ENCODE measurements at places on chromosomes 1 and 21.

- DNase-seq, result no peak
Observed at GRCh38 chr1:204680461-204680860, 5.1 kb downstream of the LRRN2 start.

DNA sequence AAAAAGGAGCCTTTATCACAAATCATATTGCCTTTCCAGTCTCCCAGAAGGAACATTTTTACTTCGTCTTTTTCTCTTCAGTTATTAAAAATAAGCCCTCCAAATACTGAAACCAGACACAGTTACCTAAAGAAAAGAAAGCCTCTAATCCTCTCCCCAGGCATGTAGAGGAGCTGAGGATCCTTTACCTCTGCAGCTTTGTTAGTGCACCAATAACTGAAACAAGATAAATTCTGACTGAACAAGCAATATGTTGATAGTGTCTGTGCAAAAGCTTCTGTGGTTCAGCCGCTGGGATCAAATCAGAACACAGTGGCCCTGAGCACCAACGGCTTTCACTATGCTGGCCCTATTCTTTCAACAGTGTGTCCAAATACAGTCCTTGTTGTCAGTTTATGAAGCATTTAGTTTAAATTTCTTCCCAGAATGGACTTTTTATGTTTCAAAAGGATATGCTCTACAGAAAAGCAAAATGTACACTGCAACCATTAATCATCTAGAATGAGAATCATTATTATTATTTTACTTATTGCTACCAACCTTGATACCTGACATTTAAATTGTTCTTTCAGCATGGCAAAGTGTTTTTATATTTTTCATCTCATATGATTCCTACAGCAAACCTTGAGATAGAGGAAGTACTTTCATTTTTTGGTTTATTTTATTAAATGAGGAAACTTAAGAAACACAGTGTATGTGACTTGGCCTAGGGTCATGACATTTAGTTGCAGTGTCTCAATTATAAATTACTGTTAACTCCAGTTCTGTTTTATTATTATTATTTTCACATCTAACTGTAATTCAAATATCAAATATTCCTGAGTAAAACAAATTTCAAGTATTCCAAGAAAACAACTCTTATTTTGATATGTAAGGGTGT lies 217.9 kb downstream of the NEGR1 start:
- DNase-seq, result no peak

GRCh38 chr1:26923711-26924110 lies 2.2 kb downstream of the NUDC start:
- DNase-seq, result no peak

GRCh38 chr1:210695026-210695425 lies 366.3 kb downstream of the HHAT start:
- no peak for DNase-seq

DNA sequence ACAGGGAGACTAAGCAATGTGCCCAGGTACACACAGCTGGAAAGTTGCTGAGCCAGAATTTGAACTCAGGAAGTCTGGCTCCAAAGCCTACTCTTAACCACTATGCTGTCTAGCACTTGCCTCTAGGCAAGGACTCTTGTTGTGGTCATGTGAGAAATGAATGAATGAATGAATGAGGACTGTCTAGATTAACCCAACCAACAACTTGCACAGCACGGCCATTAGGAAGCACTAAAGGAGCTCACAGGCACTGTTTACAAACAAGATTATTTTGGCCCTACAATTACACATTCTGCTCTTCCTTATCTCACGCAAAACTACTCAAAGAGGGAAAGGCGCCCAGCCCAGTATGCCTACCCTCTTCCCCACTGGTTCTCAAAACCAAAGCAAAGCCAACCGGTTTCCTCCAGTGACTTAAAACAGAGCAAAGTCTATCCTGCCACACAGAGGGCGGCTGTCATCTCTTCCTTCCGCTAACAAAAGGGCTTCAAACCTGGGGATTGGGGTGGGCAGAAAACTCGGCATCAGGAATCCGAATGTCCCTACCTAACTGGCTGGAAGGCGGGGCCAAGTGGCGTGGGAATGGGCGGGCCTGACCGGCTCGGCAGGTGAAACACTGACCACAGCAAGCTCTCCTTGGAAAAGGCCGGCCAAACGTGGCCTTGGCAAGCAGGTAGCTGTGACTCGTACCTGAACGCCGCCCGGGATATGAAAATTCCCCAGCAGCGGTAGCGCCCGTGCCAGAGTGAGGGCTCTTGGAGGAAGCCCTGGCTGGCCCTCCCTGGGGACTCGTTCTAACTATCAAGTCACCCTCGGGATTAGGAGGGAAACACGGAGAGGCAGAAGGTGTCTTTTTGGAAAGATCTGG lies 948 bp downstream of the STK40 start:
- peak; percentile 35 for DNase-seq

DNA sequence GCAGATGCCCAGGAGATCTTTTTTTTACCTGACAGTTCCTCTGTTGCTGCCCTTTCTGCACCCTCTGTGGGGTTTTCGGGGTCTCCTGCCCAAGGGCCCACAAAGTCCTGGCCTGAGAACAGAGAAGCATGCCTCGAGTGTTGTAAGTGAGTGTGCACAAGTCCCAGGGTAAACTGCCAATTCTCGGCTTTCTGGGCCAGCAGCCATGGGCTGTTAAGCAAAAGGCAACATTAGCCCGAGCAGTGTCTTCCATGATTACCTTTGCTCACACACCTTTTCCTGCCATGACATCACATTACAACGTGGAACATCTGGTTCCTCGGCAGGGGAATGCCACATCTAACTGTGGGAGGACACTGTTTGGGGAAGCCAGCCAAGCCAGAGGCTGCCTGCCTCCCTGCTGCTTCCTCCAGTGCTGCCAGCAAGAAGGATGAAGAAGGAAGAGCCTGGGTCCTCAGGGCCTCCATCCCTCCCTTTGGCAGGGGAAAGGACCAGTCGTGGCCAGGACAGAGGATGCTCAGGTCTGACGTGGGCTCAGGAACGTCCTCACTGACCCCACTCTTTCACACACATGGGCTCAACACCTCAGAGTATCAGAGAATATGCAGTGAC lies 485.9 kb downstream of the OMA1 start:
- no peak for DNase-seq
